ENCODE measurements at places on chromosomes 7 and 10. TPM values are rescaled to one million over a fixed set of nuclear protein-coding genes. Genes with fewer than 3 reads are reported as not detected.
A peak's percentile ranks its signal among the peaks of the same experiment; 100 is the strongest.

The RNF148 gene
- 0.74 TPM for total RNA-seq

The CALCR gene
- not detected for total RNA-seq

The CCL24 gene
- not detected for total RNA-seq

The TMEM236 gene
- 0.90 TPM for total RNA-seq

The RP9 gene
- 19.8 TPM for total RNA-seq

The STOX1 gene
- 0.47 TPM for total RNA-seq

The FBXO24 gene
- 0.20 TPM for total RNA-seq

The ZNF503 gene
- 8.9 TPM for total RNA-seq

The VIM gene
- total RNA-seq: 1,022 TPM

The SFTPD gene
- total RNA-seq: 0.74 TPM

DNA sequence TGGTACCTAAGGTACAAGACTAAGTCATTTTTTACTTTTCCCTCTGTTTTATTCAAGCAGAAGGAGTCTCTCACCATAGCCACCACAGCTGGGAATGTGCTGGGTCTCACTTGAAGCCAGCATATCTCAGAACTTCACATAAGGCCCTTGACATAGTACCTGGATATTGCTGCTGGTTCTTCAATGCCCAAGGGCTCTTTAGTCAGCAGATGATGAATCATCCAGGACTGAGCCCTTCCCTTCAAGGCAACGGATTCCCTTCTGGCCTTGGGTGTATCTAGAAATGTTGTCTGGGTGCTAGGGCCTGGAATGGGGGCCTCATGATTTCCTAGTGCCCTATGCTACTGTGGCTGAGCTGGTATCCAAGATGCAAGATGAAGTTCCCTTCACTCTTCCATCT lies 93.9 kb downstream of the ADCYAP1R1 start:
- no peak for DNase-seq

- no peak for DNase-seq
Observed at GRCh38 chr7:28362812-28363211, 49.5 kb upstream of the CREB5 start.

GRCh38 chr7:130913639-130914553 lies 179.9 kb upstream of the KLF14 start:
- no peak for DNase-seq

DNA sequence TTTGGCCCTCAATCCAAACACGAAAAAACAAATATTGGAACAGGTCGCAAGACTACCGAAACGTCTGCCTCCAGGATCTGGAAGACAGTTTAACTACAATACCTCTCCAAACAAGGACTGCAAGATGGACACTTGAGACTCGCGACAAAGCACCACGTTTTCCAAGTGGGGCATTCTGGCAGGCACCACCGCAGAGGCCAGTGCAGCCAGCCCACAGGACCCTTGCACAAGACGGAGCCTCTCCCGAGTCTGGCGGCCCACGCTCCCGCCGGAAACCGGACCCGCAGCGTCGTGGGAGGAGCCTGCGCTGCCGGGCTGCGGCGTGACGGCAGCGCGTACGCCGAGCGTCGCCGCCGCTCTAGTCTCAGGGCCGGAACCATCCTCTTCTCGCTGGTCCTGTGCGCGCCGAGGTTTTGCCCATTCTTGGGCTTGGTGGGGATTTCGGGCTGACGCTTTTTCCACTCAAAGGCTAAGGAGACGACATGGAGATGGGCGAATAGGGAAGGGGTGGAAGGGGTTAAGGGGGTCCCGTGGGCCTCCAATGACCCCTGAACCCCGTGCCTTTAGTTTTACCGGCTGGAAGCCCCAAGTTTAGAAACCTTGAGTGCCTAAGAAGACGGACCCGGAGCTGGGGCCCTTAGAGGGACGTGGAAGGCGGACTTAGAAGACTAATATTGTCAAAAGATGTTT lies at the start of gene ORC5:
Gene ORC5, minus strand, starts transcription at position 283 of the 690 bp plus-strand sequence. Its CDS starts 109 bp downstream, at position 174.
- peak; percentile 68 for DNase-seq

DNA sequence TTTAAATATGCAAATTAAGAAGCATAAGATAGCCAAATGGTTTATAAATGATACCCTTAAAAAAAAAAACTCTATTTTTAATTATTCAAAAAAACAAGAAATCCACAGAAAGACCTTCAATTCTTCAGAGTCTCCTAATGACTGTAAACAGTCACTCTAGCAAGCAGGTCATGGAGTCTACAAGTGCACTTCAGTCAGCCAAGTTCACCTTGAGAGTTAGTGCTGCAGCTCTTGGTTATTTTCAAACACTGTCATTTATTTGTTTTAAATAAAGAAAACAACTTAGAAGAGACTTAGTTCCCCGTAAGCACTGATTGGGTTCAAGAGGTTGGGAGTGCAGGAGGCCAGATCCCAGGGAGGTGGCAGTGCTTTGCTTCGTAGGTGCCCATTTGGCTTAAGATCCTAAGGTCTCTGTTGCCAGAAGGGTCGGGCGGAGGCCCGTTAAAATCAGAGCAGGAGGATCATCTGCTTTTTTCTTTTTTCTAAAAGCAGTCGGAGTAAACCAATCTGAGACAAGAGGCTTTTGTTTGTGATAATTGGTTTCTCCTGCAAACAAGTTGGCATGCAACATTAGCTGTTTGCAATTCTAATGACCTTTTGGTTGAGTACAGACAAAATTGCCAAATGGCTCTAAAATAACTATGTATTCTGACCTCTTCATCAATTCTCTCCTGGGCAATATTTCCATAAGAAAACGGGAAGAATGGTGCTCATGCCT lies 86.4 kb upstream of the ELMO1 start:
- DNase-seq: no peak

DNA sequence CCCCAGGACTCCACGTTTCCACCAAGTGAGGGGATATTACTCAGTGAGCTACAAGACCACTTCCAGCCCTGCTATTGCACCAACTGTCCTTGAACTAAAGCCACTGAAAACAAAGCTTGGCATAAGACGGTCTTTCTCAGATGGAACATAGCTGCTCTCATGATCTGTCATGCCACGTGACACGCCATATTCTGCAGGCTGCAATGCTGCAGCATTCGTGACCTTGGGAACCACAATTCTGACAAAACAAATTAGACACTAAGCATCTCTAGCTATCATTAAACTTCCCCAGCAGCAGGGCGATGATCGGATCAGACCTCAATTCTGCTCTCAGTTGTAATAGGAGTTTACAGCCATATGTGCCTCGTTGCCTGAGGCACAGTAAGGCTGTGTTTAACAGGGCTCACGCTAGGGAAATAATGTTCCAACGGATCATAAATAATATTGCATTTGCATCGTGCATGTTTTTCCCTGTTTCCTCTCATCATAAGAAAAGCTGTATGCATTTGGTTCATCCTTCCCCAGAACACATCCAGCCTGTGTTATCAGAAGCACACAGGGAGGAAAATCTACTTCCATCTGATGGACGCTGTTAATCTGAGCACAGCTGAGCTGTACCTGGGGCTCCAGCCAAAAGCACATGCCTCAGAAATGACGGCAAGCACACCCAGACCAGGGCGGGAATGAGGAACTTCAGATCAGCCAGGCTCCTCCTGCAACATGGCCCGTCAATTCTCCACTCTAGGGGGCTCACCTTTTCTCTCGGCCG lies 38.6 kb upstream of the CNPY1 start:
- no peak for DNase-seq

DNA sequence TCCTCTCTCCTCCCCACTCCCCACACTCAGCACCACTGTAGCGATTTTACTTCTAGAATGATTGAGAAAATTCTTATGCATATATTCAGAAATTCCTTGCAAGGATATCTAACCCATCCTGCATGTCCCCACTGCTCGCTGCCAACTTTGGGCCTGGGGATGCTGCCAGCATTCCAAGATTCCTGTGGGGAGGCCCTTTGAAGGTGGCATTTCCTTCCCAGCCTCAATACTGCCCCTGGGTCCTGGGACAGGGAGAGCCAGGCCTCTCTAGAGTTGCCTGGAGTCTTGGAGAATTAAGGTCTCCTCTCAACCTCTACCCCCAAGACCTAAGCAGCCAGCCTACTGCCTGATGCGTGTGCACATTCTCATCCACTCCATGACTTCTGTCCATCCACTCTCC lies 303.5 kb downstream of the NEBL start:
- no peak for DNase-seq

- no peak for DNase-seq
Observed at GRCh38 chr10:8350250-8350967, 295.9 kb downstream of the GATA3 start.

GRCh38 chr10:62076891-62077290 lies 175.4 kb downstream of the ARID5B start:
- DNase-seq: no peak

- DNase-seq: no peak
Observed at GRCh38 chr10:3702569-3702968, 82.4 kb downstream of the KLF6 start.

DNA sequence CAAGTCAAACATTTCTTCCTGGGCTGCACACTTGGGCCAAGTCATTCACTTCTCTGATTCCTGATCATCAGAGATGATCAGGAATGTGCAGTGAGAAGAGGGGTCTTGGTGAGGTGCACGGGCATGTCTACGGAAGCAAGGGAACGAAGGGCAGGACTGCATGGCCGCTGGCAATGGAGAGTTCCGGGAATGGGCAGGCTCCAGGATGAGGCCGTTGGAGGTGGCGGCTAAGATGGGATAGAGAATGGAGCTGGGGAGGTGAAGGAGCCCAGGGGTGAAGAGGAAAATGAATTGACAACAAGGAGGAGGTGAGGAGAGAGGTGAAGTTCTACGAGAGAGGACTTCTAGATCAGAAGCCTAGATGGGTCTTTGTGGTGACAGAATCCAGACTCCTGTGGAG lies 260.0 kb downstream of the GRID1 start:
- DNase-seq: no peak

DNA sequence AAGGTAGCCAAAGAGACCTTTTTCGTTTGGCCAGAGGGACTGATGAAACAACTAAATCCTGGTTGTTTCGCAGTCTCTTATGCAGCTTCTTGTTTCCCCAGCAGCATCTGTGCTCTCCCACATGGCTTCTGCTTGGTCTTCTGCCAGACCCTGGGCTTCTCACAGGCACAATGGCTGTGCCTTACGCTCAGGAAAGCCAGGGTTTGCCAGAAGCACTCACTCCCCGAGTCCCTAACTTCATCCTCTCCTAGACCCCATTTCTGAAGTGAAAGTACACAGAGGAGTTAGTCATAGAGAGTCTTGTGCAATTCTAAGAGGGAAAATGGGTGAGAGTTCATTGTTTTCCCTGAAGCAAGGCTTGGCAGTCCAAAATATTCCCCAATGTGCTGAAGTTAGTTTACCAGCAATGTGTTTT lies 121.7 kb downstream of the EVX1 start:
- peak; percentile 80 for DNase-seq

DNA sequence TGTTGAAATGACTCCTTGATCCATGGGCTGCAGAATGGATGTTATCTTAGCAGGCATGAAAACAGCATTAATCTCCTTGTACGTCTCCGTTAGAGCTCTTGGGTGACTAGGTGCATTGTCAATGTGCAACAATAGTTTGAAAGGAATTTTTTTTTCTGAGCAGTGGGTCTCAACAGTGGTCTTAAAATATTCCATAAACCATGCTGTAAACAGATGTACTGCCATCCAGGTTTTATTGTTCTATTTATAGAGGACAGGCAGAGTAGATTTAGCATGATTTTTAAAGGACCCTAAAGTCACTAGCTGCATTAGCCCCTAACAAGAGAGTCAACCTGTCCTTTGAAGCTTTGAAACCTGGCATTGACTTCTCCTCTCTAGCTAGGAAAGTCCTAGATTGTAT lies 64.0 kb downstream of the NRF1 start:
- no peak for DNase-seq

DNA sequence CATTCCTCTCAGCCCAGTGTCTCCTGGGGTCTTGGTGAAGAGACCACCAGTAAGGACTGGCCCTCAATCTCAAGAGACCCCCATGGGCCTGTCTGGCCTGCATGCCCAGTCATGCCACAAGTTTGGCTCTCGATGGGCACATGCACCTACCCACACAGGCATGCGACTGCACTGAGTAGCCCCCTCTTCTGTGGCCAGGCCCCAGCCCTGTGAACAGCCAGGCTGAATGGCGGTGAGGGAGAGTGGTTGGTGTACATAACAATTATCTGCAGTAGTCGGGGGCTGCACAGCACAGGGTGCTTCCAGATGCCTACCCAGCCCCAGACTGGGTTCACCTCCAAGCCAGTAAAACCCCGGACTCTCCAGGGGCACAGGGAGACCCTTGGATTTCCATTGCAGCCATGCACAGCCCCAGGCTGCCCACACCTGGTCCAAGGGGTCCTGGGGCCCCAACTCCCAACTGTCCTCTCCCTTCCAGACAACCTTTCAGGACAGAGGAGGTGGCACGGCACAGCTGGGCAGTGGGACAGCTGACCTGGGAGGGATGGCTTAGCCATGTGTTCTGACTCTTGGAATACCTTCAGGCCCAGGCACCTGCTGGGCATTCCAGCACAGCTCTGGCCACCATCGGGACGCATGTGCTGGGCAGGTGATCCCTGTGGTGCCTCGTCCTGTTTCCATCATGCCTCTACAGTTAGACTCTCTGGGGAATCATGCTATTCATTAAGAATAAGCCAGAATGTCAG lies 21.0 kb upstream of the CSGALNACT2 start:
- no peak for DNase-seq

GRCh38 chr7:44893710-44894234 lies 8.4 kb upstream of the PURB start:
- DNase-seq: no peak

DNA sequence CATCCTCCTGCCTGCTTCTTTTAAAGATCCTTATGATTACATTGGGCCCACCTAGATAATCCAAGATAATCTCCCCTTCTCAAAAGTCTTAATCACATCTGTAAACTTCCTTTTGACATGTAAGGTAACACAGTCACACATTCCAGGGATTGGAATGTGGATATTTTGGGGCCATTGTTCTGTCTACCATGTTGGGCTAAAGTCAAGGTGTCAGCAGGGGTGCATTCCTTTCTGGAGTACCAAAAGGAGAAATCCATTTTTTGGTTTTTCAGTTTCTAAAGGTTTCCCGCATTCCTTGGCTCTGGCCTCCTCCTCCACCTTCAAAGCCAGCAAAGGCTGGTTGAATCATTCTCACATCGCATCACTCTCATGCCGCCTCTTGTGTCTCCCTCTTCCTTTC lies 197.6 kb upstream of the NFE2L3 start:
- no peak for DNase-seq

GRCh38 chr7:1704811-1705738 lies 35.0 kb downstream of the ELFN1 start:
- no peak for DNase-seq

- DNase-seq: no peak
Observed at GRCh38 chr10:96089116-96089515, 41.0 kb upstream of the ZNF518A start.

- DNase-seq: no peak
Observed at GRCh38 chr7:108380517-108380916, 75.7 kb downstream of the NRCAM start.

- no peak for DNase-seq
Observed at GRCh38 chr7:154353355-154353767, 301.2 kb downstream of the DPP6 start.

- no peak for DNase-seq
Observed at GRCh38 chr10:117226813-117227451, 14.0 kb upstream of the SLC18A2 start.

GRCh38 chr10:106996510-106996909 lies 168.0 kb downstream of the SORCS1 start:
- DNase-seq: no peak

DNA sequence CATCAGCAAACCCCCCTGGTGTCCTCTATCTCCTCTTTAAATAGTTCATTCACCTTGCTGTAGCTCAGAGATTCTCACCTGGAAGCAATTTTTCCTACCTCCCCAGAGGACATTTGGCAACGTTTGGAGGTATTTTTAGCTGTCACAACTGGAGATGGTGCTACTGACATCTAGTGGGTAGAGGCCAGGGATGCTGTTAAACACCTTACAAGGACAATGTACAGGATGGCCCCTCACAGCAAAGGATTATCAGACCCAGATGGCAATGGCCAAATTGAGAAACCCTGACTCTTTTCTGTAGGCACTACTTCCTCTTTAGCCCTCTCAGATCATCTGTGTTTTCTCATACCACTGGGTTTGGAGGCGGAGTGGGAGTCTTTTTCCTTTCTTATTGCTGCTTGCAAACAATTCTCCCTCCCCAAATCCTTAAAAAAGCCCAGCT lies 13.2 kb upstream of the TRA2A start:
- DNase-seq: no peak
